ENCODE measurements at places on chromosomes 16 and 17.
A peak's percentile ranks its signal among the peaks of the same experiment; 100 is the strongest.

DNA sequence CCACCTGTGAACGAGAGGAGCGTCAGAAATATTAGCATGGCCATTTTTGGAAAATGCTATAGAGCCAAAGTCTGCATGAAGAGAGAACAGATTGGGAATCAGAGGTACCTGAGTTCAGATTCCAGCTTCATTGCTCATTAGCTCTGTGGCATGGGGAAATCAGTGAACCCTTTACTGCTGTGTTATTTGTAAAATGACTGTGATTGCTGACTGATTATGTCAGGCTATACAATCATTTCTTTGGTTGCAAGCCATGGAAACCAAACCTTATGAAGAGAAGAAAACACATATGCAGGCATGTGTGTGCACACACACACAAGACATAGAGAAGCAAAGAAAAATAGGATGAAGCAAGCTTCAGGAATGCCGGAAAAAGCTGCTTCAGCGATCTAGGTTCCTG, 101.4 kb upstream of the HSBP1 start:
- no peak for DNase-seq

DNA sequence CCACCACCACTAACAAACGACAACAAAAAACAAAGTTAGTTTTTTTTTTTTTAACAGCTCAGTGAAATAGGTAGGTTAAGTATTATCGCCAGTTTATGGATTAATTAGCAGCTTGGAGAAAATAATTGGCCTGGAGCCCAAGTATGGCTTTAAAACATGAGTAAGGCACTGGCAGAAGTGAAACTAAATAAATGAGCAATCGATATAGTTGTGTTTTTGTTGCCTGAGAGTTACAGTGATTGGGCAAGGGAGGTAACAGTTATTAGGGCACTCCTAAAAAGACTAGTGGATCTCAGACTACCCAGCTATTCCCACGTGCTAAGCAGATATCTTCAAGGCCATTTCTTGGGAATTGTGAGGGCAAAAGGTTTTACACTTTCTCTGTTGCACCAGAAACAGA, 2.4 kb downstream of the MLKL start:
- no peak for DNase-seq

GRCh38 chr16:66881014-66881417, 701 bp downstream of the PDP2 start:
- DNase-seq = no peak

DNA sequence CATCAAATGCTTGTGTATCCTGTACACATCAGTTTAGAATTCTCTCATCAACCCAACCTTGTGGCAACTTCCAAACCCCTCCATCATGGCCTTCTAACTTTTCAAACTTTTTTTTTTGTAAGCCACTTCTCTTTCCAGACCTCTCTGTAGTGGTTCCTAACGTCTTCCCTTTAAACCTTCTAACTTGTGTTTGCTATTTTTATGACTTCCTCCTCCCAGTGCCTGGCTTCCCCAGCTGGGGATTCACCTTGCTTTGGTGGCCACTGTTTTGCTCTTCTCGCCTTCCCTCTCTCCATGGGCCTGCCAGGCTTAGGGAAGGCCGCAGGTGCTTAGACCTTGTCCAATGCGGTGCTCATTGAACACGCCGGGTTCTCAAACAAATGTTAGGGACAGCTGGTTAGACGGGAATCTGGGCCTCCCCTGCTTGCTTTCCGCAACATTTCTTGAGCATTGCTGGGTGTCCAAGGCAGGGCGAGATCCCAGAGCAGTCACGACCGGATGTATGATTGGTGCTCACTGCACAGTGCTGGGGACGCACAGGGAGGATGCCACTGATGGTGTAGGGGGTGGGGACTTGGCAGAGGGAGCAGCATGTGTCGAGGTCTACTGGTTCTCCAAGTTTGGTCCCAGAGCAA, 1.1 kb upstream of the XYLT2 start:
- DNase-seq = no peak

DNA sequence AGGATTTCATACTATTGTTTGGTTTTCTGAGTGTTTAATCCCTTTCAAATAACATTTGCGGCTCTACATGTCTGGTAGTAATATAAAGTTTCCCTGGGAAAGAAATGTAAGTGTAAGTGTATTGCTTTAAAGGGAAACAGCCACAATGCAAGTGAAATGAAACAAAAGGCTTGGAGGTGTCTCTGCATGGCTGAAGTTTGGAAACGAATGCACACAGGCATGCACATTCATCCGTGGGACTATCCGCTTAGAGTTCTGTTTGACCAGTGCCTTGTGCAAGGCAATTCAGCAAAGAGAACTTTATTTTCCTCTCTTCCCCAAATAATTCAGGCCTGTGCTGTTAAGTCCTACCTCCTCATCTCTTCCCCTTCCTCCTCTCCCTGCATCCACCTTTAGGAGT, 56.1 kb upstream of the MRTFB start:
- DNase-seq = no peak

- DNase-seq = no peak
These were observed 10.6 kb upstream of the AATK start for GRCh38 chr17:81176666-81177065.

DNA sequence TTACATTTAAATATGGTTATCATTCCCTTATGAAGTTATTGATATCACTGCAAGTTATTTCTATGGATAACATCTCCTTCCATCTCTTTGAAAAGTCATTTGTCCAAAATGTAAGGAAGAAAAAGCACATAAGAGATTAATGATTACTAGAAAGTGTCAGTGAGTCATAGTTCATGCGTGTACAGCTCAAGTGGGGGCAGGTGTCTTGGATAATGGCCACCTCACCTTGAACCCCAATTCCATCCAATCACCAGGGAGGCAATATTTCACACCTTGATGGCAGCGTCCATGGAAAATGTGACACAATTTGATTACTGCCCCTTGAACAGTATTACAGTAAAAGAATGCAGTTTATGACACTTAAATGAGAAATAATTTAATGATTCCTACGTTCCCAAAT, 358.3 kb upstream of the SOX9 start:
- DNase-seq = no peak

GRCh38 chr17:60327134-60327900, 64.6 kb downstream of the USP32 start:
- DNase-seq = no peak

DNA sequence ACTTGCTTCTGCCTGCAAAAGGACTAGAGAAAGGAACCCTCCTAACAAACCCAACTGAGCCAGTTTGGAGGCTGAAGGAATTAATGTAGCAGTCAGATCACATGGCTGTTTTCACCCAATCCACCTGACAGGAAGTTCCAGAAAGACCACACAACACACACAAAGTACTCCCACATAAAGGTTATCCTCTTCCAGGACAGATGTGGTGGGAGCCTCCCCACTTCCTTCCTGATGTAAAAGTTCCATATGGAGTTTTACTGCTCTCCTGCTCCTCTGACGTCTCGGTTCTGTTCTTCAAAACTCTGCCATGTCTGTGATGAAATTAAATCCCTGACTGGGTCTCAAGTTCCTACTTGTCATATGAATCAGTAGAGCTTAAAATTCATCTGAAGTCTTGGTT, 497.0 kb upstream of the HSBP1 start:
- no peak for DNase-seq

DNA sequence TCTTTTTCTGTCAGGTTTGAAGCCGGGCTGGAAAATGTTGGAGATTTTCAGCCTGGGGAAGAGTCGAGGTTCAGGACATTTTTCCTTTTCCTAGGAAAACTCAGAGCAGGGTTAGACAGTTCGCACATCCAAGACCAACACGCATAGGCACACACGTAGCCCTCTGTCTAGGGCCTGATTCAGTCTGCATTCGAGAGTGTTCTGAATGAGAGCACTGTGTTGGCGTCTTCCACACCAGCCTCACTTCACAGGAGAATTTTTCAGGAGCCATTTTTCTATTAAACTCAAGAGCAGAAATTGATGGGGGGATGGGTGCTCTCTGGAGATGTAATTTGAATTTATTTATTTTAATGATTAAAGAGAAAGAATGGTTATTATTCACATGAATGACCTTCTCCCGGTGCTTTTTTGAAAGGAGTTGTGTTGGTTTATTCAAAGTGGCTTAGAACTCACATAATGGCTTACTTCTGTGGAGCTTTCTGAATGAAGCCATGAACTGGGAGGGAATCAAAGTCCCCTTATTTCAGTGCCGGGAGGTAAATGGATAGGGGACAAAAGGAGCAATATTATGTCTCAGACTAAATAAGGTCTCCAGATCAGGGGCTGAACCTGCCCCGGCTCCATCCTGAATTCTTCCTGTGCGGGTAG, 194.3 kb downstream of the CCDC182 start:
- no peak for DNase-seq

GRCh38 chr17:6497496-6498221, 53.4 kb downstream of the PIMREG start:
- DNase-seq = no peak

DNA sequence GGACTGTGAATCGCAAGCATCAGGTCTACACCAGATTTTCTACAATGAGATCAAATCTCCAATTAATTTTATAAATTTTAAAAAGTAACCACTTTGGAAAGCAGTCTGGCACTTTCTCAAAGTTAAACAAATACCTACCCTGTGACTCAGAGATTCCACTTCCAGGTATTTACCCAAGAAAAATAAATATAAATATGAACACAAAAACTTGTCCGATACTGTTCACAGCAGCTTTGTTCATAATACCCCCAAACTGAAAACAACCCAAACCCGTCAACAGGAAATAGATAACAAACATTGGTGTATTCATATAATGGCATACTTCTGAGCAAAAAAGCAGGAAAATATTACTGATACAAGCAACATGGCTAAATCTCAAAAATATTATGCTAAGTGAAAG, 12.1 kb downstream of the ZDHHC7 start:
- DNase-seq = no peak

DNA sequence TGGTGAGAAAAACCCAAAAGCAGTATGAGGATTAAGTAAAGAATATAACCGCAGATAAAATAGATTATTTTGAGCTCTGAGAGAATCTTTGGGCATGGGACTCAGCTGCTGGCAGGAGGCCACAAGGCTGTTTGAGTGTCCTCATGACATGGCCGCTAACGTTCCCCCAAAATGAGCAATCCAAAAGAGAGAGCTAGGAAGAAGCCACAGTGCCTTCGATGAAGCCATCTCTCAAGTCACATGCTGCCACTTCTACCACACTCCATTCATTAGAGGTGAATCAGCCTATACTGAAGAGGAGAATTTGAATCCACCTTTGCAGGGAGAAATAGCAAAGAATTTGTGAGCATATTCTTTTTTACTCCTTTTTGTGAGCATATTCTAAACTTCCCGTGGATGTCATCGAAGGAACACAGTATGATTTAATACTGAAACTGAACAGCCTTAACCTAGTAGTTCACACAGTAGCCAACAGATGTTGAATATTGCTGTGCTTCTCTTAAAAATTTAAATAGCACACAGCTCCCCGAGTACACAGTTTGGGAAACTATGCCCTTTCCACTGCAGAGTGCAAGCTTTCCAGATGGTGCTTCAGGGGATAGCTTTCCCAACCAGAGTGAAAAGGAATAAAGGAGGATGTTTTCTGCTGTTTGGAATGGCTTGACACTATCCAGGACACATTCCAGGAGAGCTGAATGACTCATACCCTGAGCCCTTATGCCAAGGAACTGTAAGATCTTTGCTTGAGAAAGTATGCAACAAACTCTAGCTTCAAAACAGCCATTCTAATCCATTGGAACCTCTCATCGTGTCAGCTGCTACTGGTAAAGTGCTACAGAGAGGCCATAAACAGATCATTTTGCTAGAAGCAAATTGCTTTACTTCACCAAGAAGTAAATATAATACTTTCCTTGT, 33.9 kb downstream of the ANKFY1 start:
- DNase-seq = peak; percentile 39

- DNase-seq = no peak
These were observed 192.7 kb downstream of the RPTOR start for GRCh38 chr17:80737106-80738019.

- no peak for DNase-seq
These were observed 994 bp downstream of the PITPNA start for GRCh38 chr17:1561420-1562175.

GRCh38 chr16:87058728-87059250, 258.4 kb downstream of the C16orf95 start:
- no peak for DNase-seq

DNA sequence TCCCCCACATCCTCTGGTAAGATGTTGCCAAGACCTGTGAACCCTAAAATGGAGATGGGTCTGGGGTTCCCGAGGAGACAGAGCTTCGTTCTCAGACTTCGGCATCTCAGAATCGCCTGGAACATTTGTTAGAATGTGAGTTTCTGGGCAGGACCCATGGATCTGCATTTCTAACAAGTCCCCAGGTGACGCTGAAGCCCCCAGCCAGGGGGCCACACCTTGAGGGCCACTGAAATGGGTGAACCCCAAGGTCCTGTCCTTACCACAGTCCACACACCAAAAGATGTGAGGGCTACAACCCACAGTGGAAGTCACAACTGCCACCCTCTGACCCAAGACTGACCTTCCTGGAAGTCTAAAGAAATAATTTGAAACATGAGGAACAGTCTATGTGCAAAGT, 14.0 kb downstream of the MPP3 start:
- DNase-seq = no peak

DNA sequence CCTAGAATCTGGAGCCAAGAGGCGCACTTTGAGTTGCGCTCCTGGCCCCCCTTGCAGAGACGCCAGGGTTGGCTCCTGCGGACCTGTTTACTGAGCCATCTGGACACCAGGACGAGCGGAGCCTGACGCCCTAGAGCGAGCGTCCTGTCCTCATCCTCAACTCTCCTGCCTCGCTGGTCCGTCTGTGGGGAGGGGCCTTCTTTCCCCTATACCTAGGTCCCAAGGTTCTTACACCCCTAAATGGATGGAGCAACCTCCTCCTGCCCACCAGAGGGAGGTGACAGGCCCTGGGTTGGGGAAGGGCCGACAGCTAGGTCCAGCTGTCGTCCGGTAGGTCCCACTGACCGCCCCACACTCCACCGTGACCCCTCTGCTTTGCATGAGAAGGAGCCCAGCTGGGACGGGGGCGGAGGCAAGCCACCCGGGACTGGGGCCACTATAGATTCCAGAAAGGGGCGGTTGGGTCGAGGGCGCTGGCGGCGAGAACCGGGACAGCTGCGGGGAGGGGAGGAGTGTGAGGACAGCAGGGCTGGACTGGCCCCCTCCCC, 3.1 kb upstream of the LHX1 start:
- DNase-seq = no peak

DNA sequence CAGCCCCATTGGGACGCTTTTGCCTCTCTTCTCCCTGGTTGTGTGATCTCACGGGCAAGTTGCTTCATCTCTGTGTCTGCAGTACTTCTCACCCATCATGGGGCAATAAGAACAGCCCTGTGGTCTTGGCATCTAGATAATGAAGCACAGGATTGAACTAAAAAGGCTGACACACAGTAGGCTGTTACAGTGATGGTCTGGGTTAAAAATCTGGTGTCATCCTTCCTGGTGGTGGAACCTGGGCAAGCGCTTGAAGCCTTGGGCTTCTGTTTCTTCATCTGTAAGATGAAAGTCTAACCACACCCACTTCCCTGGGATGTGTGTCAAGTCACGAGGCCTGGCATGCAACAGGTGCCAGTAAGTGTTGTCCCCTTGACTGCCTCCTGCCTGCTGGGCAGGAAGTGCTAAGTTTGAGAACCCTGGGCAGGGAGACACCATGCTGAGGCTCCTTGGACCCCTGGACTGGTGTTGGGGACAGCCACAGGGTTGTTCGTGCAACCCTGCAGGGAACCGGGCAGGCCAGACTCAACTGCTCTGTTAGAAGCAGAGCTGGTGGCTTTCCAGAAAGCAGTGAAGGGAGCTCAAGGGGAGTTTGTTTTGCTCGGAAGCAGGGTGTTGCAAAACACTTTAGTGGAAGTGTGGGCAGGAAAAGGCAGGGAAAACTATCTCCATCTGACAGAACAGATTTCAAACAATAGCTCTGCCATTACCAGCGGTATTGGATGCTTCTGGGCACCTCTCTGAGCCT, 5.9 kb upstream of the MAP2K3 start:
- no peak for DNase-seq
